ENCODE measurements at places on chromosomes 2 and 18.

DNA sequence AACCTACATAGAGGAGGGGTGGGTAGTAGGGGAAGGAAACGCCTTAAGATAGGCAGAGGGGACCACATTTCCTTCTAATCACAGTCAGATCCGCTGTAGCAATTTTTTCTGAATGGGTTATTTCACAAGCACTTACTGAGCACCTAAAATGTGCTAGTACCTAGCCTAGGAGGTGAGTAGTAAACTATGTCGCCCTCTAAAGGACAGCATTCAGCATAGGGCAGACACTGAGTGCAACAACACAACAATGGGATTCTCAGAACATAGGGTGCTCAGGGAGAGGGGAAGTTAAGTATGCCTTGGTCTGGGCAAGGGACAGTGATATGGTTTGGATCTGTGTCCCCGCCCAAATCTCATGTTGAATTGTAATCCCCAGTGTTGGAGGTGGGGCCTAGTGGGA is 166.1 kb upstream of the RAB6C start:
- DNase-seq, result no peak

- DNase-seq, result peak; percentile 60
Measured at GRCh38 chr2:97870396-97870843, 125.3 kb downstream of the TMEM131 start.

DNA sequence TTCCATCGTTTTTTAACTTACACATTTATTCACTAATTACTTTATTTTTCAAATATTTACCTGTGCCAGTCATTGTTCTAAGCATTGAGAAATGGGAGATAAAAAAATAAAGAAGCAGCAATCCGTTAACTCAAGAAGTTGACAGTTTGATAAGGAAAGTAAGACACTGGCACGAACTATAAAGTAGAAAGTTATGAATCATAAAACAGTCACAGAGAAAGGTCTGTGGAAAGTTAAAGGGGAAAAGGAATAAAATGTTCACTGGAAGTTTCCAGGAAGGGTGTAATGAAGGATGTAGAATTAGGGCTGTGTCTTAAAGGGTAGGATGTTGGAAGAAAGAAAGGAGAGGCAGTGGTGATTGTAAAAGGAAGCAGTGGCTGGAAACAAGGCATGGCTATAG is 118.9 kb downstream of the RDH14 start:
- no peak for DNase-seq

GRCh38 chr2:39164089-39164488 is 43.2 kb upstream of the SOS1 start:
- DNase-seq, result no peak

DNA sequence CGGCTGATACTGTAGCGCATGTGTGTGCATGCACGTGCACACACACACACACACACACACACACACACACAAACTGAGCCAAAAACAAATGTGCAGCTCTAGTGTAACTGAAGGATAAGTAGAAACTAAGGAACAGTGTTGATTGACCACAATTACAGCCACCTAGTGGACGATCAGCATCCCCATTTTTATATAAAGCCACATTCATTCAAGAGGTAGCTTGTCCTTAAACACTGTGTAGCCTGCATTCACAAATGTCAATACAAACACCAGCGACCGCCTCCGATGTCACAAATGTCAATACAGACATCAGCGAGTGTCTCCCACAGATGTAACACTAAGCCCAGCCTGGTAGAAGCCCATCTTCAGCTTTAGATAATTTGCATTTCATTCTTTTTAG is 167.4 kb downstream of the PTGR3 start:
- no peak for DNase-seq

- DNase-seq, result no peak
Measured at GRCh38 chr2:41417511-41417910, 630.3 kb upstream of the PKDCC start.

- DNase-seq, result no peak
Measured at GRCh38 chr2:72139874-72140620, 7.6 kb downstream of the CYP26B1 start.

- no peak for DNase-seq
Measured at GRCh38 chr2:209086761-209087160, 337.1 kb upstream of the MAP2 start.

DNA sequence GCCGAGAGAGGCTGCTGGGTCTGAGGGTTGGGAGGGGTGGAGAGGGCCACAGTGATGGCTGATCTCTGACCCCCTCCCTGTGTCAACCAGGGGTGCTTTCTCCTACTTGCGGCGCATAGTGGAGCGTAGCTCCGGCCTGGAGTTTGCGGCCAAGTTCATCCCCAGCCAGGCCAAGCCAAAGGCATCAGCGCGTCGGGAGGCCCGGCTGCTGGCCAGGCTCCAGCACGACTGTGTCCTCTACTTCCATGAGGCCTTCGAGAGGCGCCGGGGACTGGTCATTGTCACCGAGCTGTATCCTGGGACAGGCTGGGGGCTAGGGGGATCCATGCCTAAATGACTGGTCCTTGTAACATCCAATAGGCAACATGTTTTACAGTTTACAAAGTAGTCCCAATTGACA is 20.9 kb upstream of the GMPPA start:
- DNase-seq, result no peak

DNA sequence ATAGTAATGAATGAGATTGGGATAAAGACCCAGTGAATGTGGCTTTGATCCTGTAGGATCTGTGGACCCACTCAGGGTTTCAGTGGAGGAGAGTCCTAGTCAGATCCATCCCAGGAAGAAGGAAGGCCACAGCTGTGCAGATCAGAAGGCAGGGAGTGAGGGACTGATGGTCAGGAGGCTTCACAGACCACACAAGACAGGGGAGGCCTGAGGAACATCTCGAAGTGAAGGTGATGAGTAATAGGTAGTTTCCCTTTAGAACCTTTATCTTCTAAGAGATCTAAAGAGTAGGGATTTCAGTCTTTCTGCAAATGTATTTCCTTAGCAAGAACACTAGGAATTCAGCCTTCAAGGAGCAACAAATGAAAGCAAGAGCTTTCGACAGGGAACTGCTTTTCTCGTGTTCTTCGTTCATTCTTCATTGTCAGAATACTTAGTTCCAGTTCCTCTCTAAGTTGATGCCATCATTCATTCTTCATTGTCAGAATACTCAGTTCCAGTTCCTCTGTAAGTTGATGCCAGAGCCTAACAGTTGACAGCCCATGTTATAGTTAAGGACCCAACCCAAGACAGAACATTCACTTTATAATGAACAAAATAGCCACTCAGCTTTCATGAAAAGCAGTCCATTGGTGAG is 150.2 kb upstream of the EPAS1 start:
- DNase-seq, result no peak

DNA sequence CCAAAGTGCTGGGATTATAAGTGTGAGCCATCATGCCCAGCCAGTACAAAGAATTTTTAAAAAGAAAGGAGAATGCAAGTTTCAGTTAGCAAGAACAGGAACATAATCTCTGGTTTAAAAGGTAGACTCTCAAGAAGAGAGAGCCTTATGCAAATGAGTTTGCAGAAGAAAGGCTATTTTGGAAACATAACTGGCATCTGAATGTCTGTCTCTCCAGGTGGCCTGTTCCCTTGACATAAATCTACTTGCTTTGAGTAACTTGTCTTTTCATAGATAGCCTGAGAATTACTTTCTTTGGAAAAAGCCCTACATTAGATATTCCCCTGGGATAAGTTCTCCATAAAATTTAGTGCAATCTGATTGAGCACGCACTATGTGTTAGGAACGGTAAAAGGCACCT is 109.6 kb downstream of the ICOS start:
- DNase-seq, result no peak

- no peak for DNase-seq
Measured at GRCh38 chr2:221758076-221758475, 186.0 kb upstream of the EPHA4 start.

DNA sequence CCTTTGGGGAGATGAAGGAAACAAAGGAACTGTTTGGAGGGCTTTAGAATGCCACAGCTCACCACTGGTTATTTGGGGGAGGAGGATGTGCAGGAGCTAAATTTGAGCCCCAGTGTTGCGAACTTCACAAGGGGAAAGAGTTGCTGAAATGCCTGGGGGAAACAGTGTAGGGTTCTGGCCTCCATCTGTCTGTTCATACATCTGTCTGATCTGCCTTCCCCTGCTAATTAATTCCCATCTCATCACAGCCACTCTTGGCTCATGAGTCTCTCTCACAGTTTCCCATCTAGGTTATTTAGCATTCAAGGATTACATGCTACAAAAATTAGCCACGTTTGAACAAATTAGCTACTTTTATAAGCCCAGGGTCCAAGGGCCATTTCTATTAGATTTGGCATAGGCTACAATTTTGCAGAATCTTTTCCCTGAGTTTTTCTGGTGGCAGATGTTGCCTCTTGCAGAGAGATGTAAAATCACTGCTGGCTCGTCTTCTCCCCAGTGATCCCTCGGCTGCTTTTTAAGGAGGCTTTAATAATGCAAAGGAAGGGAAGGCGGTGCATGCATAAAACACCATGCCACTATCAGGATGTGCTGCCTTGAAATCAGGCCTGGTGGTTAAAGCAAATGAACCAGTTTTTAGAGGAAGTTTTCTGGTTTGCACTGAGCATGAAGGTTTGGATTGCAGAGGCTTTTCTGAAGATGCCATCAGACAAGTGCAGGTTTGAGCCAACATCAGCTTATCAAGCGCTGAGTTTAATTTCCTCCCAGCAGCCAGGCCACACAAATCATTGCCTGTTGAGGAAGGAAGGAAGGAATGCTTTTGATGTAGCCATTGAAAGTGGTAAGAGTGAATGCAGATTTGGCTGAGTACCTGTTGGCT is 35.0 kb downstream of the ADD2 start:
- DNase-seq, result no peak

DNA sequence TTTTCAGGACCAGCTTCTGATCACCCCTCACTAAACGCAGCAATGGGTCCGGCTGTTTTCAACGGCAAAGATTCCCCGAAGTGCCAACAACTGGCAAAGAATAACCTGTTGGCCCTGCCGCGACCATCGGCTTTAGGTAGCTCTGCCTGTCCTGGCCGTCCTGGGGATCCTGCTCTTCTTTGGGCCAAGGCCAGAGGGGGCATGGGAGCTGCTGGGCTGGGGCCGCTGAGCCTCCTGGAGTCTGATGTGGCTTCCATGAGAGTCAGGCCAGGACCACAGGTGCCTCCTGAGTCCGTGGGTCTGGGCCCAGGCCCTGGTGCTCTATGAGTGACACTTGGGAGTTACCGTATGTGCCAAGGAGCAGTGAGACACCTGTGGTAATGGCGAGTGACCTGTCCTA is 46.9 kb downstream of the GREB1 start:
- no peak for DNase-seq

- no peak for DNase-seq
Measured at GRCh38 chr2:151197184-151198108, 64.2 kb downstream of the RBM43 start.

DNA sequence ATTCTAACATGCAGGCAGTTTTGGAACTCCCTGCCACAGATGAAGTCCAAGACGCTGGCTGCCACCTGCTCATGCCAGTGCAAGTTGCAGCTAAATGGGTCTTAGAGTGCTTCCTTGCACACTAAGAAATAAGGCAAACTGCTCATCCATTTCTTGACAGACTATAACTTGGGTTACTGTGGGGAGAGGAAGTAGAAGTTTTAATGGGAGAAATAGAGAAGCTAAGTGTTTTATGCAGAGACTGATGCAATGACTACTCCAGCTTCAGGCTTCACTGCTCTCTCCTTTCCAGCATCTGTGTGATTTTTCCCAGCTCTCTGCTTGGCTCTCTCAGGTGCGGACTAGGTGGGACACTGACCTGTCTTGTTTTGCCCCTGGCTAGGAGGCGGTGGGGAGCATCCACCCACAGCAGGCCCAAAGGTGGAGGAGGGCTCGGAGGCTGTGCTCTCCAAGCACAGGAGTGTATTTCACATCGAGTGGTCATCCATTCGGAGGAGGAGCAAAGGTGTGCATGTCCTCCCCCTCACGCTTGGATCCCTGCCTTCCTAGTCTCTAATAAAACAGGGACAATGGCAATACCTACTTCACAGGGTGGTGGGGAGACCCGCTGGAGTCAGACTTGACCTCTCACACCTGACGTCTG is 48.2 kb downstream of the SLC14A2 start:
- no peak for DNase-seq

DNA sequence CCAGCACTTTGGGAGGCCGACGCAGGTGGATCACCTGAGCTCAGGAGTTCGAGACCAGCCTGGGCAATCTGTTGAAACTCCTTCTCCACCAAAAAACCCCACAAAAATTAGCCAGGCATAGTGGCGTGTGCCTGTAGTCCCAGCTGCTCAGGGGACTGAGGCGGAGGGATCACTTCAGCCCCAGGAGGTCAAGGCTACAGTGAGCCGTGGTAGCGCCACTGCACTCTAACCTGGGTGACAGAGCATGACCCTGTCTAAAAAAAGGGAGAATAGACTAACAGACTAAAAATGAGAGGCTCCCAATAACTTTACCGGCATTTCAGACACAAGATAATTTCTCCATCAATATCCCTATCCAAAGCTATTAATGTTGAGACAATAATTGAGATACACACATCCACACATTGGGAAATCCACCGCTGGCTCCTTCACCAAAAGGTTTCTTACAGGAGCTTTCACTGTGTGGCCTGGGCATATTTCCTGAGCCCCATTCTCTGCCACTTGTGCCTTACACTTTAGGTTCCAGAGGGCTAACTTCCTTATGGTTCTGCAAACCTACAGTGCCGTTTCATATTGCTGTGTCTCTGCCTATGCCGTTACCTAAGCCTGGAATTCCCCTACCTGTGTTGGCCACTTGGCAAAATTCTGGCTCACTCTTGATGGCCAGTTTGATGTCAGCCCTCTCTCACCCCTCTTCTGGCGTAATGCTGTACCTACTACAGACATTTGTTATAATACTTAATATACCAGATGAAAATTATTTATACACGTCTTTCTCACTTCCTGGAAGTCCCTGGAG is 115.8 kb upstream of the ZFP36L2 start:
- no peak for DNase-seq

GRCh38 chr2:43221763-43222474 is 4.5 kb downstream of the ZFP36L2 start:
- no peak for DNase-seq

- DNase-seq, result no peak
Measured at GRCh38 chr2:58634653-58635370, 393.7 kb upstream of the FANCL start.

- no peak for DNase-seq
Measured at GRCh38 chr2:65045651-65046050, 10.6 kb upstream of the CEP68 start.

DNA sequence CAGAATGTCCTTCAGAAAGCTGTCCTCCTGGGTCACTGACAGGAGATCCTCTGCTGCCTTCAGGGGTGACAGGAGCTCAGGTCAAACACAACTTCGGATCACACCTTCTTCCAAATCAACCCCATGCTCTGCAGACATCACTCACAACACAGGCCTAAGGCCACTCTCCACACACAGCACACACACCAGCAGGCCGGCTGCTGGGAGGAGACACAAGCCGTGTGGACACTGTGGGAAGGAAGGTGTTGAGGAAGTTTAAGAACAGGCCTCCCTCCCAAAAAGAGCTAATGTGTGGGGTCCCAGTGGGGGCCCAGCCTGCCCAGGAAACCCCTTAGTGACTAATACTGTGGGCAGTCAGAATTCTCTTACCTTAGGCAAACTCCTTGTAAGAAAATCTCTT is 290.3 kb upstream of the ID2 start:
- DNase-seq, result no peak

Measured in NK-92 treated with Interleukin-12 subunit alpha and Interleukin-12 subunit beta, amount 100 ng/mL, for 24 hours (cell line).